CD4-positive, alpha-beta T cell treated with Interleukin-1 beta for 1 hour (primary cell): ENCODE measurements at places on chromosomes 13 and 19.

DNA sequence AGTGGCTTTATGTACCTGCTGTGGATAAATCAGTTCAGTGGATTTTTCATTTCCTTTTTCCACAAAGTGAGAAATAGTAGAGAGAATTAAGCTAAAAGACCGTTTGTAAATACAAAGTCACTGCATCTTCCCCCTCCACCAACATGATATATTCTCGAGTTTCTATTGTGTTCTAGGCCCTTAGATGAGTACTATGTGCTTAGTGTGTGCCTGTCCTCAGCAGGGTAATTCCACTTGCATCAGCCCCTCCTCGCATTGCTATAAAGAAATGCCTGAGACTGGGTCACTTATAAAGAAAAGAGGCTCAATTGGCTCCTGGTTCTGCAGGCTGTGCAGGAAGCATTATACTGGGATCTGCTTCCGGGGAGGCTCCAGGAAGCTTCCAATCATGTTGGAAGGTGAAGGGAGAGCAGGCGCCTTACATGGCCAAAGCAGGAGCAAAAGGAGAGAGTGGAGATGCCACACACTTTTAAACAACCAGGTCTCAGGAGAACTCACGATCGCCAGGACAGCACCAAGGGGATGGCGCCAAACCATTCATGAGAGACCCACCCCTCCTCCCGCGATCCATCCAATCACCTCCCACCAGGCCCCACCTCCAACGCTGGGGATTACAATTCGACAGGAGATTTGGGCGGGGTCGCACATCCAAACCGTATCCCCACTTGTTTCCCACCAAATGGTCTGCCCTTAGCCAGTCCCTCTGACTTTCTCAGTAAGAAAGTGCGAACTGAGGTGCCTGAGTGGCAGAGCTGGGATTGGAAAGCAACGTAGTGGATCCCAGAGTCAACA lies 102.3 kb upstream of the ABCC4 start:
- DNase-seq, result no peak

- DNase-seq, result no peak
These were observed 5.4 kb upstream of the ARGLU1 start for GRCh38 chr13:106573284-106573846.

- DNase-seq, result no peak
These were observed 4.9 kb downstream of the MEIS3 start for GRCh38 chr19:47414469-47414868.

DNA sequence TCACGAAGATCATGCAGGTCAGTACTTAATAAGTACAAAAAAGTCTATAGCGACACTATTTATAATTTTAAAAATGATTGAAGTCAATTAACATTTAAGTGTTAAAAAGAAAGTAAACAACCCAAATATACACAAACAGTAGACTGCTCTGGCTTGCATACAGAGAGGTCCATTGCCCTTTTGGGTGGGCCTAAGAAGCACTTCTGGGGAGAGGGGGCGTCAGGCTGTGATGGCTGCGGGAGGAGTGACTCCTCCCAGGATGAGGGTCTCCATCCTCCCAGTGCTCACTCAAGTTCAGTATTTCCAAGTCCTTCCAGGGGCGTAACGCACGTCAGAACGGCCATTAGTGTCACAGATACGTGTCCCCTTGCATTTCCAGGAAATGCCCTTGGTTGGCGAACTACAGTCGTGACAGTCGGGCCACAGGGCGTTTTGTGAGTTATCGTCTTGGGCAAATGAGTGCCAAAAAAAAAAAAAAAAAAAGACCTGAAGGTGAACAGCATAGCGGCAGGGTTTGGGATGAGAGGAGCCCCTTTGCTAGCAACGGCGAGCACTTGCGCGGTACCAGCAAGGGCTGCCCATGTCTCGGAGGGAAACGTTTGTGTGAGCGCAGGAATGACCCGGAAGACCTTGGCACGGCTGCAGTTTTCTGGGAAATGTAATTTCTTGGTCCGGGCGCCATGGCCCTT lies at the start of gene SCGB2B2:
SCGB2B2 (minus strand) TSS at position 463 of the 689 bp plus-strand sequence. CDS start 82,596 bp downstream, outside the sequence.
- DNase-seq, result no peak

- DNase-seq, result no peak
These were observed 2.9 kb upstream of the ARHGAP45 start for GRCh38 chr19:1063909-1064660.

DNA sequence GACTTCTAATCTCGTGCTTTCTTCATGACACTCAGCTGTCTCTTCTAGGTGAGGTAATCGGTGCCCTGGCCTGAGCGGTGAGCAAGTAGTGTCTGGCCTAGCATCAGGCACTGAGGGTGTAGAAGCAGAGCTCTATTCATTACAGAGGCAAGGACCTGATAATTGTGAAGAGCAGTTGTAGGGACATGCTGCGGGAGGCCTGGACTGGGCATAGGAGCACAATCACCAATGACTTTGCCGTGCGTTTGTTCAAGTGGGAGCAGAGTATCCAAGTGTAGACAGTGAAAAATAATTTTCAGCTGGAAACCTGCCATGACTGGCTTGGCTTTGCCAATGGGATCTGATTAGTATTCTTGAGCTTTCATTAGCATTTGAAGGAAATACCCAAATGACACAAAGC lies 32.1 kb upstream of the DCLK1 start:
- DNase-seq, result no peak

GRCh38 chr19:494171-495080 lies 1.9 kb upstream of the MADCAM1 start:
- DNase-seq, result no peak

- DNase-seq, result no peak
These were observed 6.3 kb downstream of the C19orf12 start for GRCh38 chr19:29708554-29709439.

DNA sequence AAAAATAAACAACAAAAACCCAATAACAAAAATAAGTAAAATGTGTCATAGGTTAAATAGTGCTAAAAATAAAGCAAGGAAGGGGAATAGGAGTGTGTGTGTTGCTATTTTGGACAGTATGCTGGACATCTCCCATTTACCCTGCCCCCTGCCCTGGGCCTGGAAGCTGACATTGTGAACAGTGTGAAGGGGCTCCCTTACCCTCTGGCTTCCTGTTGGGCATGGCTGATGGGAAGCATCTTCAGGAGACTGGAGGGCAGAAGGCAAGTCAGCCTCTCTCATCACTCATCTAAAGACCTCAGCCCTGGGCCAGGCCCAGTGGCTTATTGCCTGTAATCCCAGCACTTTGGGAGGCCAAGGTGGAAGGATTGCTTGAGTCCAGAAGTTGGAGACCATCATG lies 26.7 kb downstream of the KCTD15 start:
- no peak for DNase-seq

DNA sequence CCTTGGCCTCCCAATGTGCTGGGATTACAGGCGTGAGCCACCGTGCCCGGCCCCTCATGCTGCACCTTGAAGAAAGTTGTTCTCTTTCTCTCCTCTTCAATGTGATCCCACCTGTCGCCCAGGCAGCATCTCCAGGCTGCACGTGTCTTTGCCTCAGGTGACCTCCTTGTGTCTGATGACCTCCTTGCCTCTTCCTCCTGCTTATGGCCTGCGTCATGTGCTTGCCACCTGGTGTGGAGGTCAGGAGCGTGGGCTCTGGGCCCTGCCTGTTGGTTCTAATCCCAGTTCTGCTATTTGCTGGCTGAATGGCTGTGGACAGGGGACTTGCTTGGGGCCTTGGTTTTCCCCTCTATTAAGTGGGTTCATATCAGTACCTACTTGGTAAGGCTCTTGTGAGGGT lies 6.3 kb downstream of the BICRA start:
- DNase-seq, result no peak

DNA sequence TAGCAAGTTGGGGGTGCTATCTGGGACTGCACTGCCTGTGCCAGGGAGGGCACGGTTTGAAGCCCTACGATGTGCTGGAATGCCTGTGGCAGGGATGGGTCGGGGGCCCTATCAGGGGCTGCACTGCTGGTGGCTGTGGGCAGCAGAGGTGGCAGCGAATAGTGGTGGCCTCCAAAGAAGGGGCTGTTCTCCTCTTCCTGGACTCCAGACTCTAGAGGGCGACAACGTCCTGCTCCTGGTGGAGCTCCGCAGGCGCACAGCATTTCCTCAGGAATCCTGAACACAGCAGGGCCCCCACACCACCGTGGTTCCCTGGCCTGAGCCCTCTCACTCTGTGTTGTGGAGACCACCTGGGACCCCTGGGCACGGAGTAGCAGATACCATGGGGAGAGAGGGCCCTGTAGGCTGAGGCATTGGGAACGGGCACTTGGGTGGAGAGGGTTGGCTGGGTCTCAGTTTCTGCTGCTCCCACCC lies 145.6 kb downstream of the TNFRSF19 start:
- DNase-seq, result no peak

GRCh38 chr19:17061691-17062090 lies 13.6 kb downstream of the HAUS8 start:
- DNase-seq, result no peak

DNA sequence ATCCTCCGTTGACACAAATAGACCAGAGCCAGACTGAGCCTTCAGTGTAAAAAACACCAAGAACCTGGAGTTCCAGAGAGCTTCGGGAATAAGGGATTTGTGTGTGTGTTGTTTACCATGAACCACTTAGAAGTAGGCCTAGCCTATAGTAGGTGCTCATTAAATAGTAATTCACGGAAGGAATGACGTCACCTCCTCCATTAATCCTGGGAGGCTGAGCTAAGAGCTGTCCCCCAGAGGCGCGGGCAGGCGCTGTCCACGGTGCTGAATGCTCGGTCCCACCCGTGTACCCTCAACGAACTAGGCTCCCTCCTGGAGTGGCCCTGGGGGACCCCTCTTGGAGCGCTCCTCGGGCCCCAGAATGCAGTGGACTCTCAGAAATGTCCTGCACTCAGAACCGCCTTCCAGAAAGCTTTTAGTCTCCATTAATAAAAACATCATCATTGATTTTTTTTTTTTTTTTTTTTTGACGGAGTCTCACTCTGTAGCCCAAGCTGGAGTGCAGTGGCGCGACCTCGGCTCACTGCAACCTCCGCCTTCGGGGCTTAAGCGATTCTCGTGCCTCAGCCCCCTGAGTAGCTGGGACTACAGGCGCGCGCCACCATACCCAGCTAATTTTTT lies 6.5 kb downstream of the UNC13A start:
- peak; percentile 15 for DNase-seq

DNA sequence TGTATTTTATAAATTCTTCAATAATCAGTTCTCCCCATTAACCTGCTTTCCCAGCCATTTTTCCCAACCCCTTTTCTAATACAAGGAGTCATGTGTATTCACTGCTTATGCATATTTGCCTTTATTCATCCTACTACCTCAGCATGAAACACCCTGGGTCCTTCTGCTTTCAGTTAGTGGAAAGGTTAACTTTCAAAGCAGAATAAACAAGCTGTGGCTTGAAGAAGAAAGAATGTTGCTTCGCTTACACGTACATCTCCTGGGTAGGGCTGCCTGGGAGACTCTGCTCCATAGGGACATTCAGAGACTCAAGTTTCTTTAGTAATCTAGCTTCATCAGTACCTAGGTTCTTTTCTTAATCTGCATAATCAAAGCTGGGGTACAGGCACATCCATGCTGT lies 567.8 kb upstream of the SLC10A2 start:
- DNase-seq, result no peak

- DNase-seq, result no peak
These were observed 1.3 kb downstream of the ZNF607 start for GRCh38 chr19:37718304-37718703.
